Stimulated activated naive CD8-positive, alpha-beta T cell treated with anti-CD3 and anti-CD28 coated beads, Interleukin-15, Interleukin-2, amounts not matched to agents 100 U/mL and 50 U/mL, for 24 hours (primary cell): ENCODE measurements at places on chromosomes 7 and 10.

- DNase-seq, result no peak
Observed at GRCh38 chr10:28600056-28600455, 67.1 kb downstream of the WAC start.

- DNase-seq, result no peak
Observed at GRCh38 chr7:95180-95862, 97.0 kb upstream of the FAM20C start.

- DNase-seq, result no peak
Observed at GRCh38 chr10:15735763-15736162, 16.0 kb upstream of the ITGA8 start.

DNA sequence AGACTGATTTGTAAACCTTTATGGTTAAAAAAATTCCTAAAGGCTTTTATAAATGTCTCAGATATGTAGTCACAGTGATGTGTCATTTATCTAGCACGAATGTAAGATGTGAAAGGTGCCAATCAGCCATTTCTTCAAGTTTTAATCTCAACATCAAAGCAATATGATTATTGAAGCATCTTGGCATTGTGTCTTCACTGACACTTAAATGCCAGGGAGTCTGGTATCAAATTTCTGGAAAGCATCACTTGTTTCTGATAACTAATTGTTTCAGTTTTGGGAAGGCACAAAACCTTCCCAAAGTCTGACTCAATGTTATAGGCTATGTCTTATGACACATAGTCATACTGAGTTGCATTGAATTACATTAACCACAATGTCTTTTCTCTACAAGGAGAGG, 492.0 kb upstream of the CNTNAP2 start:
- DNase-seq, result no peak

- no peak for DNase-seq
Observed at GRCh38 chr7:128731184-128731583, 8.0 kb upstream of the CALU start.

DNA sequence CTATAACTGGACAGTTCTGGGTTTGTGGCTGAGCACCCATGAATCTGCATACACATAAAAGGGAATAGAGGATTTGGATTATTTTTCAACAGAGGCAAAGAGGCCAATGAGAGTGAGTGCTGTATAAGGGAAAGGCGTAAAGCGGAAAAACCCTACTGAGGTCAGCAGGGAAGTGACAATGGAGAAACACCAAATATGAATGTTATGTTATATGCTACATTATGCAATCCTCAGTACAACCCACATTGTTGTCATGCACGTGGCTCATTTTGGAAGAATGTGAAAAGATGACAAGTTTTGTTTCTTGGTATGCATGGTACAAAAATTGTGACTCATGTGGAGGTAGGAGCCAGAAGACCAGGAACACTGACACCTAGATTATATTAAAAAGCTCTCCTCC, 113.6 kb upstream of the AMPH start:
- no peak for DNase-seq

DNA sequence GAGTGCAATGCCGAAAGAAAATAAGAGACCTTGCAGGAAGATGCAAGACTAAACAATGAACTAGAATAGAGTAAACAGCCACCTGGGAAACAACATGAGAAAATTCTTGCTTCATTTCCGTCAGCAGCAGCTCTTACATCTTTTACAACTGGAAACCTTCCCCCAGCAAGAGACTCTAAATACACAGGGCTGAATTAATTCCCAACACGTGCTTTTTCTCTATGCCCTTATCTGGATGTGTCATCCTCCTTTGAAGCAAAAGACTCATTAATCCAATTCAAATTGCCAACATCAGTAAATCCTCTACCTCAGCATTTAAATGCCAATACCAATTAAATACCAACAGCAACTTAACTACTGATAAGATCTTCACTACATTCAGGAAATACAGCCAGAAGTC, 99.0 kb upstream of the PDE1C start:
- no peak for DNase-seq

GRCh38 chr10:123746942-123747341, 80.8 kb downstream of the GPR26 start:
- DNase-seq, result no peak

- DNase-seq, result no peak
Observed at GRCh38 chr10:71493741-71494140, 97.0 kb downstream of the CDH23 start.

GRCh38 chr10:122486406-122487080, 25.2 kb downstream of the HTRA1 start:
- DNase-seq, result no peak

- no peak for DNase-seq
Observed at GRCh38 chr7:94330269-94331020, 64.2 kb upstream of the COL1A2 start.

DNA sequence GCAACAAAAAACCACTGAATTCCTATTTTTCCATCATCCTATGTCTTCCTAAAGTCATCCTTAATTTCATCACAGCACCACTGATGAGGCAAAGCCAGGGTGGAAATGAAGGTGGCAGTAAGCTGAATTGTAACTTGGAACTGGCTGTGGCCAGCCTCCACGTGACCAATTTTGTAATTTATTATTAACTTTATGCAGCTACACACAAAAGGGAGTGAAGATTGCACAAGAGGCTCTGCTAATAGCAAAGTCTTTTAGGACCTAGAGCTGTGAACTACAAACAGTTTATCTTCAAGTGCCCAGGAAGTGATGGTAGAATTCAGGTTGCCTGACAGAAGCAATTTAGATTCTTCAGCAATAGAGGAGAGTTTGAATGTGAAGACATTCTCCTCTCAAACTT, 176.4 kb downstream of the CCDC71L start:
- DNase-seq, result no peak

- no peak for DNase-seq
Observed at GRCh38 chr7:87253589-87254087, 34.1 kb upstream of the TMEM243 start.

GRCh38 chr7:146094356-146094755, 22.2 kb upstream of the CNTNAP2 start:
- DNase-seq, result no peak

DNA sequence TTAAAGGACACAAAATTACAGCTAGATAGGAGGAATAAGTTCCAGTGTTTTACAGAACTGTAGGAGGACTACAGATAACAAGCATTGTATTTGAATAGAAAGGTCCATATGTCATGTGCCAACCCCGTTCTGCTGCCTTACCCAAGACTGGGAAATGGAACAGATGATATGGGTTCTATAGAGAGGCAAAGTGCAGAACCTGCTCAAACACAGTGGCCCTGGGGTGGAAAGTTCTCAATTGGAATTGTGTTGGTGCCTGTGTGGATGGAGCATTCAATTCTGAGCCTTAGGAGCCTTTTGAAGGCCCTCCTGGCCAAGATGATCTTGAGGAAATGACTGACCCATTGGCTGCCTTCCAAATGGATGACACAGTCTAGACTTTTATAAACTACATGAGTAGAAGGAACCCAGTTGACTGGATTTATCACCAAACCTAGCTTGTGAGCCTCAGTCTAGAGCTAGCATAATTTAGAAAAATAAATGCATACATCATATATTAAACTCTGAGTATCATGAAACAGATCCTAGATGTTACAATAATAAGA, 4.1 kb upstream of the PRSS1 start:
- no peak for DNase-seq

- DNase-seq, result no peak
Observed at GRCh38 chr10:118330295-118331076, 11.6 kb downstream of the FAM204A start.

GRCh38 chr7:54629771-54630170, 87.6 kb downstream of the VSTM2A start:
- DNase-seq, result no peak
